ENCODE measurements at places on chromosomes 13 and 19.

DNA sequence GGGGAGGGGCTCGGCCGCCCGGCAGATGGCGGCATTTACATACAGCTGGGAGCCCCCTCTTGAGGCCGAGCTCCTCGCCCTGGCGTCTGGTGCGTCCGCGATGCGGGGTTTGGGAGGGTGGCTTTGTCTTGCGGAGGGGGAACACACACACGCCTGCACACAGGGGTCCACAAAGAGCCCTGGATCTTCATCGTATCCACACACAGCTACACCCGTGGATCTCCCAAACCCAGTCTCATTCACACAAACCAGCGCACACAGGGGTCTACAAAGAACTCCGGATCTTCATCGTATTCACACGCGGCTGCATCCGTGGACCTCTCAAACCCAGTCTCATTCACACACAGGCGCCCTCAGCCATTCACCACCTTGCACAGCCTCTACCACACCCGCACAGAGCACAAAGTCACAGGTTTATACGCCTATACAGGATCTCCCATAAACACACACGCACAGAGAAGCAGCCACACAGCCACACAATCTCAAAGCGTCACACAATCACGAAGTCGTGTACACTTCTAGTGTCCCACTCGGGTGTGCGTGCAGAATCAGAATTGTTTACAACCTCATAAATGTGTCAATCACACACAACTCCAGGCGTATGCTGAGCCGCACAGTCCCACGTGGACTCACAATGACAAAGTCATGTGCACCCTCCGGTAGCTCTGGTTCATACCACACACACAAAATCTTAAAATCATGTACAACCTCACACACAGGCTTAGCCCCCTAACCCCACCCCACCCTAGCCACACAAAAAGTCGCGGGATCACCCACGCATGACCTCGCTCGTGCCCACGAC is 550 bp upstream of the DLL3 start:
- peak; percentile 16 for DNase-seq

GRCh38 chr13:48221686-48222187 is 11.3 kb upstream of the ITM2B start:
- DNase-seq: no peak

- DNase-seq: no peak
Measured at GRCh38 chr13:26471807-26472206, 85.7 kb upstream of the WASF3 start.

- DNase-seq: peak; percentile 86
Measured at GRCh38 chr19:41887711-41888382, 4.9 kb downstream of the ARHGEF1 start.

DNA sequence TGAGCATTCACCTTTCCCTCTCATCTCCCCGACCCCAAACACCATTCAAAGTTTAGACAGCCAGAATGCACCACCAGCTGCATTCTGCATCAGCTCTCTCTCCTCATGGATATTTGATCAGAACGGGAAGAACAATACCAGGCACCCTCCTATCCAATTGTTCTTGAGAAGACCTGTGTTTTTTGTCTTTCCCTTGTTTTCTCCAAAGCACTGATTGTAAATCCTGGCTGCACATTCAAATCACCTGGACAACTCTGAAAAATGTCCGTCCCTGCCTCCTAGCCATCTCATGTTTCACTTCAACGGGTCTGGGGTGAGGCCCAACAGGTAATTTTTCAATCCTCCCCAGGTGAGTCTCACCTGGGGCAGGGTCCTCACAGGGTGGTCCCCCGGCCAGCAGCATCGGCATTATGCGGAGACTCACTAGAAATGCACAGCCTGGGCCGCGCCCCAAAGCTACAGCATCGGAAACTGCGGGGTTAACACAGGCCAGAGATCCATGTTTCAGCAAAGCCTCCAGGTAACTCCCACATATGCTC is 5.5 kb downstream of the IRS2 start:
- no peak for DNase-seq

DNA sequence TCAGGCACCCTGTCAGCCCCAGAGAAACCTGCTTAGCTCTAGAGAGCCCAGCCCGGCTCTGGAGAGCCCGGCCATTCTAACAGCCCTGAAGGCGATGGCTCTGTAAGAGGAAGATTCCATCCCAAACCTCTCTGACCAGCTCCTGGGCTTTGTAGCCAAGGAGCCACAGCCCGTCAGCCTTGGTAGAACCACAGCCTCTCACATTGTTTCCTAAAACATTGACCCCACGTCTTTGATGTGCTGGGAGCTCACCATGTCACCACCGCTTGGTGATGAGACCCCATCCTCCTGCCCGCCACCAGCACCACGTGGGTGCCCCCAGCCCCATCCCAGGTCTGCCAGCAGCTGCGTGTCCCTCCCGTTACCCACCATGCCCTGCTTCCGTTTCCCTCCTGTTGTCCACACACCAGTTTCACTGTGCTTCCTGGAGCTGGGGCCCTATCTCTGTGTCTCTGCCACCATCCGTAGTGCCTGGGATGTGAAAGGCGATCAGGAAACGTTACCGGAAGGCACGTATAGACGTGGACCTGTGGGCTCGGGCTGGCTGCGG is 94.2 kb upstream of the MCF2L start:
- DNase-seq: no peak

- DNase-seq: peak; percentile 40
Measured at GRCh38 chr13:25881971-25882451, 169.8 kb downstream of the SHISA2 start.

- DNase-seq: no peak
Measured at GRCh38 chr19:58294743-58295374, 10.3 kb upstream of the ERVK3-1 start.

GRCh38 chr13:31032528-31033113 is 100.2 kb downstream of the TEX26 start:
- DNase-seq: no peak

GRCh38 chr19:14495672-14496028 is 277 bp downstream of the GIPC1 start:
- DNase-seq: no peak

DNA sequence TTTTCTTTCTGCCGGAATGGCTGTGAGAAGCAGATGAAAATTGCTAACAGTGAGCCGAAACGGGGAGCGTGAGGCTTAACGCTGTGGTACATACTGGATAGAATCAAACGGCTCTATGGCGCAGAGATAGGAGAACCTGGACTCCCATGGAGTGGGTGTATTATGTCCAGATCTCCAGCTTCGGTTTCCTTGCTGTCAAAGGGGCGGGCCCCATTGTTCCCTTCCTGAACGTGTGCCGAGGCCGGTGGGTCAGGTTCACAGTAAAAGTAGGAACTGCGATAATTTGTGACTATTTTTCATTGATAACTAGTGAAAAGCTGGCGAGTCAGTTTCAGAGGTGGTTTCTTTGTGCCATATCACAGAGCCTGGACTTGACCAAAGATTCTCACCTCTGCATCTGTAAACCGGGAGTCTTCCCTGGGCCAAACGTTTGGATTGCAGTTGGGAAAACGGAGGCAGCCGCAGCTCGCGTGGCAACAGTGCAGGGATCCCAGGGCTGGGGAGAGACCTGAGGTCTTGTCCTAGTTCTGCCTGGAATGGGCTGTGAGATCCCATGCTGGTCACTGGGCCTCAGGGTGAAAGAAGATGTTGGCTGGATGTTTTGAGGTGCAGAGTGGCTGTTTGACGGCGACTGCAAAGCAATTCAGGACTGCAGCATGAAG is 752 bp downstream of the RPL18A start:
- DNase-seq: no peak

- no peak for DNase-seq
Measured at GRCh38 chr13:25420161-25420560, 48.4 kb downstream of the ATP8A2 start.

GRCh38 chr13:110653271-110653670 is 37.9 kb downstream of the NAXD start:
- no peak for DNase-seq

DNA sequence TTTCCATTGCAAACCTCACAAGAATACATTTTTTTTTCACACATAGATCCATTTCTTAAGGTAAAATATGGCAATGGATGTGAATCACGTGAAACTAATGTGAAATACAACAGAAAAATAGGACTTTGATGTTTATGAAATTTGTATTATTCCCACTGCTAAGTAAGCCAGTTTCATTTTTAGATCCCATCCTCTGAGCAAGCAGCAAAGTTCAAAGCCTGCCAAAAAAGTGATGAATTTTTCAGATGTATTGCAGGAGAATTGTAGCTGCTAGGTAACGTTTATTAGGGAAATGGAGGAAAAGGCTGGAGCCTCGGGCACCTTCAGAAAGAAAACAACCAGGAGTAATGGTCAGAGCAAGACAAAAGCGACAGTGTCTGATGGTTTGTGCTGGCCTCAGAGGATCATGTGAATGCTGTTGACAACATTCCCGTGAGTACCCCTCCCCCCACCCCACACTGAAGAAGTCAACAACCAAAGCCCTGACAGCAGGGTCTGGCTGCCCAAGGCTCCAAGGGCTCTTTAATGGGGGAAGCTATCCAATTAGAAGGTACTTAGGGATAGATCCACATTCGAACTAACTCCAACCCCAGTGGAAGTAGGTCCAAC is 95.5 kb downstream of the OXGR1 start:
- no peak for DNase-seq

GRCh38 chr19:39746836-39747529 is 9.2 kb upstream of the CLC start:
- no peak for DNase-seq

GRCh38 chr19:14325863-14326262 is 55.4 kb upstream of the ADGRE5 start:
- peak; percentile 16 for DNase-seq

DNA sequence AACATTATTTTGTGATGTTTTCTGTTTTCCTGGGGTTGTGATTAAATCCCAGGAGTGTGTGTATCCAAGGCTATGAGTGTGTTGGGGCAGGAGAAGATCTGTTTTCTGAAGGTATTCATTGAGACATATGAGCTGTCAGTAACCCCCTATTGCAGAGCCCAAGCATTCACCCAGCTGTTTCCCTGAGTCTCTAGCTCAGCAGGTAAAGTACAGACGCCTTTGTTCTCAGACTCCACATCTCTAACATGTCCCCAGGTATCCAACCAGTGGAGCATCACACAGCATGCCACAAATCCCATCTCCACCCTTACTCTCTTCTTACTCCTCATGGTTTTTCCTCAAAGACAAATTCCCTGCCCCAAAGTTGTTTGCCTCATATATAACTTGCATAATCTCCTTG is 213.6 kb downstream of the PCDH20 start:
- no peak for DNase-seq

- DNase-seq: no peak
Measured at GRCh38 chr13:110517505-110518225, 43.9 kb downstream of the RAB20 start.

GRCh38 chr19:54521022-54521859 is 18.6 kb downstream of the LAIR2 start:
- DNase-seq: no peak

DNA sequence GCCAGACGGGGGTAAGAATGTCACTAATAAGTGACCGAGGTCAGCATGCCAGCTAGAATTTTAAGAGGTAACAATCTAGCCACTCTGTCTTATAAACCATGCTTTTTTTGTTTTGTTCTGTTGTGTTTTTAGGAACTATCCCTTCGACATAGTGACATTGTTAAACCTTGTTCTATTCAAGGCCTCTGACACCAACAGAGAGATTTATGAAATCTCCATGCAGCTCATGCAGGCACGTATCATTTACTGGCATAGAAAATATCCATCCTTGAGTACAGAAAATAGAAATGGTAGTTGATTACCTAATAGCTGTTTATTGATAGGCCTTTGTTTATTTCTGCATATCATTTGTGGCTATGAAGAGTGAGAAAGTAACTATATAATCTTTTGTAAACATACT is 113.4 kb downstream of the ZAR1L start:
- DNase-seq: no peak

- no peak for DNase-seq
Measured at GRCh38 chr13:34914416-34914815, 27.7 kb upstream of the NBEA start.

- no peak for DNase-seq
Measured at GRCh38 chr13:40558656-40559055, 107.8 kb downstream of the FOXO1 start.

DNA sequence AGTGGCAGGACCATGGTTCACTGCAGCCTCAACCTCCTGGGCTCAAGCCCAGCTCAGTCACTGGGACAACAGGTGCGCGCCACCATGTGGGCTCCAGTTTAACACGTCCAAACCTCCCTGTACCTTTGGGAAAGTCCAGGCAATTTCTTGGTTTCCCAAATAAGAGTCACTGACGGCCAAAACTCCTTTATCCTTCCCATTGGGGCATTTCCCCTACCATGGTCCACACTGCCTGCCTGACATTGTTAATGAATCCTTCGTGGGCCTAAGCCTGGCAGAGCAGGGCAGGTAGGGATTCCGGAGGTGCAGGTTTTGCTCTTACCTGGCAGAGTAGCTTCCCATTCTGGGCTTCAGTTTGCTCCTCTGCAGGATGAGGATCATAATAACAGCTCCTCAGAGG is 66.2 kb upstream of the TM9SF2 start:
- DNase-seq: no peak

- no peak for DNase-seq
Measured at GRCh38 chr19:18800079-18800478, 9.0 kb upstream of the COMP start.

DNA sequence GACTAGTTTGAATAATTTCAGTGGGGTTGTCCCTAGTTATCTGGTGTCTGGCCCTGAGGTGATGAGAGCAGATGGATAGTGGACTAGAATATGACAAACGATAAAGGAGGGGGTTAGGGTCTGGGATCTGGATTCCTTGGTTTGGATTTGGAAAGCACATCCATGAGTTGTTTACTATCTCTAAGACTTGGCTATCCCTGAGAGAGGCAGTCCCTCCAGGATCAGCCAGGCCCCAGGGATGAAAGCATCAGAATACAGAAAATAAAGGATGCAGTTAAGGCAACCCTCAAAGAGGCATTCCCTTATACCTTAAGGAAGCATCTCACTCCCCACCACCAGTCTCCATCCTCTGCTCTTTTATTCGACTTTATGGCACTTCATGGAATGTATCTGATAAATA is 230.7 kb downstream of the NHLRC3 start:
- no peak for DNase-seq

DNA sequence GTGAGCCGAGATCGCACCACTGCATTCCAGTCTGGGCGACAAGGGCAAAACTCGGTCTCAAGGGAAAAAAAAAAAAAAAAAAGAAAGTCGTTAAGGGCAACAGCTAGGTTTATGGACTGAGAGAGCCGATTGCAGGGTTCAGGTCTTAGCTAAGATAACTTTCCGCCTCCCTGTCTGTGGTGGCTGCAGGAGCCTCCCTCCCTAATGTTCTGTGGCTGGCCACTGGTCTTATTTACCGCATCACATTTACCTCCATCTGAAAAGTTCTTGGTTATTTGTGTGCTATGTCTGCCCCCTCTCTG is 722 bp upstream of the CRTC1 start:
- no peak for DNase-seq

GRCh38 chr19:42129399-42130253 is 2.6 kb downstream of the POU2F2 start:
- no peak for DNase-seq

DNA sequence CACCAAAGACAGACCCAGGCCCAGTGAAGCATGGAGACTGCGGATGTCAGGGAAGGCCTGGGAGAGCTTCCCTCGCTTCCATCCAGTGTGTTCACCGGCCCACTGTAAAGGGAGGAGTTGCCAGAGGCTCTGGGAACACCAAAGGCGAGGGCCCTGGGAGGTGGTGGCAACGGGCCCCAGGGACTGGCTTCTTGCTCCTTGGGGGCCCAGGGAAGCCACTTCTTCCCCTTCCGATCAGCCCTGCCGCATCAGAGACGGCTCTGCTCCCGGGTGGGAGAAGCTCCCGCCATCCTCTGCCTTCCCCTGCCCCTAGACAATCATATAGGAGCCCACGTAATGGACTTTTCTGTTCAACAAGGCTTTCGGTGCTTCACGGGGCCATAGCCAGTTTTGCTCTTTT is 83.4 kb upstream of the GPR183 start:
- no peak for DNase-seq

GRCh38 chr13:33571618-33572017 is 246.3 kb upstream of the RFC3 start:
- no peak for DNase-seq

- peak; percentile 96 for DNase-seq
Measured at GRCh38 chr13:107211073-107211472, 643.1 kb upstream of the ARGLU1 start.
